Activated CD8-positive, alpha-beta memory T cell treated with anti-CD3 and anti-CD28 coated beads, Interleukin-2, amount 50 U/mL, for 4 hours (primary cell): ENCODE measurements at places on chromosomes 12 and 14.

GRCh38 chr14:74771399-74771798, 8.3 kb downstream of the YLPM1 start:
- DNase-seq, result no peak

GRCh38 chr14:100679707-100680438, 46.8 kb upstream of the DLK1 start:
- DNase-seq, result no peak

DNA sequence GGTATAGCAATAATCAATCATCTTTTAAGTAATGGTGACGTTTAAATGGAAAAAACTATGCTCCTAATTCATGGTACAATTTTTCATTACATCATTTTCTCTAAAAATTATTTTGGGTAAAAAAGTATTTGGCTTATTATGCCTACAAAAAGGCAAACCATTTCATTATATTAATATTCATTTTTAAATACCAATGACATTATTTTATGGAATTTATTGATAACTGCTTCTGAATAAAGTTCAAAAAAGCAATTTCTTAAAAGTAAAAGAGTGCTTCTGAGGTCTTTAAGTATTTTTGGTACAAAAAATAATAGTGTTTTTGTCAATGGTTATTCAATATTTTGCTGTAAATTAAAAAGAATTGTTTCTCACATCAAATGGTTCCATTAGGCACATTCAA, 12.2 kb downstream of the SLC38A2 start:
- no peak for DNase-seq

DNA sequence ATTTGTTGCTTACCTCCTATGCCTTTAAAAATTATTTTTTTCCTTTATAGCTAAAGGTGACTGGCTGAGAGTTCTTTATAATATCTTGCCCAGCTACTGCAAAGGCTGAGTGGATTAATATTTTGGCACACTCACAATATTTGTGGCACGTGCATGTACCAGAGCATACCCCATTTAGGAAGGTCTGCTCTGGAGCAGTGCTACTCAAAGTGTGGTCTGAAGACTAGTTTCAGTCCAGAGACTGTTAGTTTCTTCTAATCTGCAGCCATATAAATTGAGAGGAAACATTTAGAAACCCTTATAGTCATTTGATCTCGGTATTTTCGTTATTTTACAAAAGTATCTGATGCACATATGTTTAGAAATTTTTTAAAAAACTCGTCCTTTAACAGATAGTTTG, 51.0 kb downstream of the IFT81 start:
- no peak for DNase-seq

- peak; percentile 39 for DNase-seq
These were observed 10.9 kb upstream of the KRT77 start for GRCh38 chr12:52713960-52714886.

GRCh38 chr14:29749829-29750228, 177.8 kb downstream of the PRKD1 start:
- DNase-seq, result no peak
